ENCODE measurements at places on chromosomes 16 and 17.

DNA sequence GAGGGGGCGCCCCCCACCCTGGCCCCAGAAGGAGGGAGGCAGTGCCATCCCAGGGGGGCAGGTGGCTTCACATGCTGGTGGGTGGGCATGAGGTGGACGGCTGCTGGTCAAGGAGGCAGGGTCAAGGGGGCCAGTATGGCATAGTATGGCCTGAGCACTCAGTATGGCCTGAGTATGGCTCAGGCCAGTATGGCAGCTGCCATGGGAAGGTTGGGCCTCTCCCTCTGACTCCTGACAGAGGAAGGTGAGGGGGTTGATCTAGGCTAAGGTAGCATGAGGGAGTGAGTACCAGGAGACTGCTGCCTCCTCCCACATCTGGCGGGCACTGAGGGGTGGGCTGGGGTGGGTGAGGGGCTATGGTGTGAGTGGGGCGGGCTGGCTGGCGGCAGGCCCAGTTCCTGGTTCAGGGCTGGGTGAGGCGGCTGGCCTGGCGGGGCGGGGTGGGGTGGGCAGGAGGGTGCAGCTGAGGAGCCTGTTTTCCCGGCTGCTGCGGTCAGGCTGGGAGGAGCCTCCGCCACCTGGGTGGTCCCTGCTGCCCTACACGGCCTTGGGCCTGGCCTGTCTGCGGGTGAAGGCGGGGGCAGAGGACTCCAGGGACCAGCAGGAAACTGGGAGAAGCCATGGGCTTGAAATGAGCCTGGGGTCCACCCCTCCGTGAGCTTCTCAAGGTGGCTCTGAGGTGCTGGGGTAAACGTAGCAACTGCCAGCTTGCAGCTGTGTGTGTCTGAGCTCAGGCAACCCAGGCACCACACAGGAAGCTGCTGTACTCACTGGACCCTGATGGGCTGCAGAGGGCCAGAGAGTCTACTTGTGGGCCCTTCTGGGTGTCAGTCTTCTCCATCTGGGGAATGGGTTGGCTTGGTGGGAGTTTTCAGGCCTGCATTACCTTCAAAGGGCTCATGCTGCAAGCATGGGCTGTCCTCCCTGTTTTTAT lies 57.0 kb downstream of the RAI1 start:
- DNase-seq = no peak

DNA sequence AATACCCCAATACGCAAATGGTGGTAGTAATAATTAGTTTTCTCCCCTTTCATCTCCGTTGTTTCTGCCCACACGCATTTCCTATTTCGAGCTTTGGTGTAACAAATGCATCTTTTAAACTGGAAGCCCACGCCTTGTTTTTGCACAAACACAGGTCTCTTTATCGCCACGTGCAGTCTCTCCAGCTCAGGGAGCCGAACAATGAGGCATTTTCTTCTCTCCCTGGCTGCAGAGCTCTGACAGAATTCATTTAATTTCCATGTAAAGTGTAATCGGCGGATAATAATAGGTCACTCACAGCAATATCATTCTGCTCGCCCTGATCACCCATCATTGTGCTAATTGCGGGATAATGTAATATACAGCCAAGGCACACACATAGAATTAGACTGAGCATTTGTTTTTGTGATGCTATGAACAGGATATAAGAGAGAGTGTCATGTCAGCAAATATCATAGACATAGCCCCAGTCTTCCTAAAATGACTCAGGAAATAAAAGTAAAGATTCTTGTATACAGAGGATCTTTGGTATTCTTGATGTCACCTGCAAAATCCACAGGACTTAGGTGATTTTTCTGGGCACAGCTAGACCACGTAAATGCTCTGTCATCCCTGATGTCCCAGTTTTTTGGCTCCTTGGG lies 452.6 kb upstream of the CDH11 start:
- DNase-seq = no peak

DNA sequence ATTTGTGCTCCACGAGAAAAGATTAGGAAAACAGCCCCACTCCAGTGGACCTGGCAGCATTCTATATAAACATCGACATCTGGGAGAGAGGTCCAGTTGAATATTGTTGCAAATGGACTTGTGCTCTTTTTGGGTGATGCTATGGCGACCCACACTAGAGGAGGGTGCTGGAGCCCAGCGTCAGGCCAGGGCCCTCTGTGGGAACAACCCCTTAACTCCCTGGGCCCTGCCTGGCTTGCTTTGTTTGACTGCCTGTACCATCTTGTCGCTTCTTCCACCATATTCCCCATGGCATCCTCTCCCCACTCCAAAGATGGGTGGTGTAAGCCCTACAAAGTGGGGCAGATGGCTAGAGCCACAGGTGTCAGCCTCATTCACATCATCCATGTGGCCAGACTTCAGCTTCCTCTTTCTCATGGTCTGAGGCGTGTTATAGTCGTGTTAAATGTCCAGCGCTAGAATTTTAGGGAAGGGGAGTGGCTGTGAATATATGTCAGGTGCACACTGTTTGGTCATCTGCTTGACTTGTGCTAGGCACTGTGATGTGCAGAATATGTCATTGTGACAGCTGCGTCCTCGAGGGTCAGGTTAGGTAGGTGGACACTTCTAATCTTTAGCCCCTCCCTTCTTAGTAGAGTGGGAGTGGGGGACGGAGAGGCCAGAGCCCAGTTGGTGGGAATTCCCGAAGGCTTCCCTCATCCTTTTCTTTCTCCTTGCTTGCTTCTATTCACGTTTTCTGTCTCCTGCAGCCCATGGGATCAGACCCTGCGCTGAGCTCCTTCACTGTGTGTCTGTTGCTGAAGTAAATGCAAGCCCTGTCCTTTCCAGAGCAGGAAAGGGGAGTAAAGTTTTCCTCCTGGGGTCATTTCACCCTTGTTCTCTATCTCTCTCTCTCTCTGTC lies 49.8 kb downstream of the MPRIP start:
- DNase-seq = no peak

GRCh38 chr17:11144358-11145233 lies 96.4 kb upstream of the SHISA6 start:
- peak; percentile 34 for DNase-seq

GRCh38 chr17:76570877-76571471 lies 14.7 kb downstream of the ST6GALNAC2 start:
- no peak for DNase-seq

DNA sequence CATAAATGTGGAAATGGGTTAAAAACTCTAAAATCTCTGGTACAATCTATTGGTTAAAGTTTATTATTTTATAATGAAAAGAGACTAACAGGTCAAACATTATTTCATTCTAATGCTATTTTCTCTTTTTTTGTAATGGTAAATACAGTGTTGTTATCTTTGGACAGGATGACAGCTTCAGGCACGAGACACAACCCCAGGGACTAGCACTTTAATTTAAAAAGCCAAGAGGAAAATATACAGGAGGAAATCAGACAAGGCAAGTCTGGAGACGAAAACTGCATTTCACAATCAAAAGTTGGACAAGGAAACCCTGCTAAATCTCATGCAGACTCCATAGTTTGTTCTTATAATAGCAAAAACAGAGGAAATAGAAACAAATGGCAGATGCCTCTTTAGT lies 589.1 kb upstream of the CDH8 start:
- no peak for DNase-seq

All from DND-41 (cell line).